ENCODE measurements at places on chromosomes 11 and 22.

DNA sequence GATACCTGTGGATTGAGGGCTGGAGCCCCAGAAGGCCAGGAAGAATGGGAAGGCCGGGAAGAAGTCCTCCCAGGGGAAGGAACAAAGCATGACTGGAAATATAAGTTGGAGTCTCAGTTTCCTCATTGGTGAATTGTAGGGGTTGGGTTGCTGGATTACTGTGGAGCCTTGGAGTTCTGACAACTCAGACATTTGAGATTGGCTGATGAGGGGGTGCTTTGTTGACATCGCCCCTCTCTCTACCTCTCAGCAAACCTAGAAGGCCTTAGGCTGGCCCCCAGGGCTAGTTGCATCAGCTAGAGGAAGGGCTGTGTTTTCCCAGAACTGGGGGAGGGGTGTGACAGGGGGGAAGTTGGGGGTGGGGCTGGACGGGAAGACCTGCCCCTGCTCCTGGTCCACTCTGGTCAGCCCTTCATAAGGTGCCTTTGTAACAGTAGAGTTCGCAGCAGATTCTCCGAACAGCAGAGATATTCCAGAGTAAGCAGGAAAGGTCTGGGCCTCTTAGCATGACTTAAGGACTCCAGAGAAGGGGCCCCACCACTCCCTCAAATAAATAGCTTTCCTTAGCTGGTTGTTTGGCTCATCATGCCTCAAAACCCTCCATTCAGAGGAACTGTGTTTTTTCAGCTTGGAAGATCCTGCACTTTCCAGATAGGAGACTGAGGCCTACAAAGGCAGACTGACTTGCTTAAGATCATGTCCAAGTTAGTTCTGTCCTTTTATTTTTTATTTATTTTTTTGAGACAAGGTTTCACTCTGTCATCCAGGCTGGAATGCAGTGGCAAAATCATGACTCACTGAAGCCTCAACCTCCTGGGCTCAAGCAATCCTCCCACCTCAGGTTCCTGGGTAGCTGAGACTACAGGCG, 12.5 kb upstream of the THRSP start:
- no peak for DNase-seq

DNA sequence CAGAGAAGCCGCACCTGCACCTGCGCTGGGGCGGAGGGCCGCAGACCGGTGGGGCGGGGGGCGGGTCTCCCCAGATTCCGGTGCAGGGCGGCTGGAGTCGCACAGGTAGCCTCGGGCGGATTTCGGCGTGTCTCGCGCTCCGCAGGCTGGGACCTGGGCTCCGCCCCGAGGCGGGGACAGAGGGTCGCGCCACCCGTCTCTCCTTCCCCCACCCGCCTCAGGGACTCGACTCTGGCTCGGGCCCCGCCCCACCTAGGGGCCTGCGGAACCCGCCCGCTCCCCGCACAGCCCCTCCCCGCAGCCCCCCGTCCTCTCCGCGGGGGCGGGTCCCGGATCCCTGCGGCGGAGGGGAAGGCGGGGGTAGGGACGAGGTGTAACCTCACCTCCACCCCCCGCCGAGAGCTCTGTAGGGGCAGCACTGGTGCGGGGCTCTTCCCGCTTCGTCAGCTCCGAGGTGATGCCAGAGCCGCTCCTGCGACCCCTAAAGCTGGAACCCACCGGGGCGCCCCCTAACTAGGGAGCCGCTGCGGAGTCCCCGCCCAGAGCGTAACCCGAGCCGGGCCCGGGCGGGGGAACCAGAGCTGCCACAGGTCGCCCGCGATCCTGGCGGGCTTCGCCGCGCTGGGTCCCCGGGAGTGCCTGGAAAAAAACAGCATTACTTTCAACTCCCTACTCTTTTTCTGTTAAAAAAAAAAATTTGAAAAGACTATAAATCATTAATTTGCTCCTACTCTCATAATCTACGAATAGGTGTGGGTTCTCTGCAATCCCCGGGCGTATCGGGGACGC, at the start of gene SLC29A2:
TSS of gene SLC29A2 (minus strand) at position 134 of the 789 bp plus-strand sequence. CDS start 169 bp downstream, outside the sequence.
- DNase-seq = no peak

DNA sequence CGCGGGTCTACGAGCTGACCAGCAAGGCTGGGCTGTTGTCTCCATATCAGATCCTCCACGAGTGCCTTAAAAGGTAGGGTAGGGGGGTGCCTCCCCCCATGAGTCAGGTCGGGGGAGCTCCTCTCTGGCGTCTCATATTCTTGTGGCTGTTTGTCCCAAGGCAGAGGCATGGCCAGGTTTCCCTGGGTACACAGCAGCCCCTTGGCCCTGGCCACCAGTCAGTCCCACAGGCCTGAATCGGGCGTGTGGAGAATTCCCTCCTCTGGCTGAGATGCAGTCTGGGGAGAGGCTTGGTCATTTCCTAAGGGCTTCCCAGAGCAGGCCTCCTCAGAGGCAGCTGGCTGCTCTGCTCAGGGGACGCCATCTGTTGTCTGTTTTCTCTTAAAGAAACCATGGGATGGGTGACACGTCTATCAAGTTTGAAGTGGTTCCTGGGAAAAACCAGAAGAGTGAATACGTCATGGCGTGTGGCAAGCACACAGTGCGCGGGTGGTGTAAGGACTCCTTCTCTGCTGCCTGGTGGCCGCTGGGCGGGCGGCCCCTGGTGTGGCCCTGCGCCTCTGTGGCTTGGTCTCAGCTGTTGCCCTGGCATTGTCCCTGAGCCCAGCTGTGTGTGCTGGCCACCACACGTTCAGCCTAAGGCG, 9.6 kb upstream of the RANBP1 start:
- no peak for DNase-seq

GRCh38 chr11:78432956-78433355, 15.3 kb upstream of the GAB2 start:
- no peak for DNase-seq

- no peak for DNase-seq
These were observed 121.5 kb upstream of the RCN1 start for GRCh38 chr11:31969359-31969702.

GRCh38 chr11:64224891-64225607, 937 bp downstream of the TRPT1 start:
- DNase-seq = no peak

GRCh38 chr22:46364341-46365165, 29.0 kb downstream of the TRMU start:
- DNase-seq = no peak

DNA sequence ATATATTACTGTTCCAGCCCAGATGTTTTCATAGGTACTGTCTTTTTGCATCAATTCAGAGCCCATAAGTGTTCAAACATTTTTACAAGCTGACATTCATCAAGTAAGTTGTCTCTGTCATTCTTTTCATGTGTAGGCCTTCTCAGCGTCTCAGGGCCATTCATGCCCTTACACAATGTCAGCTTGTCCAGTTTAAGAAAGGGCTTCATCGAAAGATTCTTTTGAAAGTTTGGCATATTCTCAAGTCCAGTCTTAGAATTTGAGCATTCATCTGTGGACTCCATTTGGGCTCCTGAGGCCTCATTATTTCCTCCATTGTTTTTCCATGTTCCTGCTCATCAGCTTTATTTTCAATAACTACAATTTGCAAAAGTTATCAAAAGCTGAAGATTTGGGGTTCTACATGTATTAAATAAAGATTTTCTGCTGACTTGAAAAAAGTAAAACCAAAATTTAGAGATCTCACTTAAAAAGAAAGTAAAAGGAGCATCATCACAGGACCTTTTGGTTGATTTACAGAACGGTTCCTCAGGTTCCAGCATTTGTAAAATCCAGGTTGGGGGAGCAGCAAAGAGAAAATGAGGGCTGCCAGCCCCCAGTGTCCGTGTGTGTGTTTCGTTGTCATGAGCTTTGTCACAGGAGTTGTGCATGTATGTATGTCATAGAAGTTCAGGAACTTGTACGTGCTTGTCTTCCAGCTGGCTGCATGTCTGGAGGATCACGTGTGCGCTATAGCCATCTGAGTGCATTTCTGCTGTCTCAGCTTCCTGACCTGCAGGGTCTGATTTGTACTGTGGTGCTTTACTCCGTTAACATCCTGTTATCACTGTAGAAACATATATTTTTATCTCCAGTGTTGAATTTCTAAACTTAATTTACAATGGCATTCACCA, 15.6 kb downstream of the MOV10L1 start:
- DNase-seq = peak; percentile 69
